ENCODE measurements at places on chromosomes 1 and 21. TPM values are rescaled to one million over a fixed set of nuclear protein-coding genes. Genes with fewer than 3 reads are reported as not detected.

The NFASC gene
- total RNA-seq, result not detected

The PM20D1 gene
- 0.04 TPM for total RNA-seq

The OR2L8 gene
- not detected for total RNA-seq

The FNBP1L gene
- 70.2 TPM for total RNA-seq

The CSRP1 gene
- 461 TPM for total RNA-seq

Data from pulmonary artery endothelial cell (primary cell).